Activated CD8-positive, alpha-beta T cell treated with anti-CD3 and anti-CD28 coated beads for 36 hours (primary cell): ENCODE measurements at places on chromosomes 13 and 19.

DNA sequence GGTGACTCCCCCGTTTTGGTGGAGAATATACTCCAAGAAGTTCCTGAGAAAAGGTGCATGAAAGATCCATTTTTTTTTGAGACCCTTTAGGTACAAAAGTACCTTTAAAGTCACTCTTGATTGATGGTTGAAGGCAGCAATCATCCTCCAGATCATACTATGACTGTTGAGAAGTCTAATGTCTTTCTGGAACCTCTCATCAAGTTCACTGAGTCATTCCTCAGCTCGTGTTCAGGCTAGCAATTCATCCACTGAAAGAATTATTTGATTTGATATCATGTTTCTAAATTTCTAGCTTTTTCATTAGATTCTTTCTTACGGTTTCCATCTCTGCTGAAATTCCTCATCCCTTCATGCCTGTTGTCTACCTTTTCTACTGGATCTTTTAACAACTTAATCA, 65.1 kb upstream of the GJB6 start:
- peaks cover 18% of the 10 kb centered on the region for H3K27me3 ChIP-seq
- H3K4me3 ChIP-seq: no peak overlapping the region
- H3K36me3 ChIP-seq: no peaks in the 10 kb centered on the region
- H3K4me1 ChIP-seq: no peaks in the 10 kb centered on the region
- DNase-seq: no peak
- no peak overlapping the region for H3K27ac ChIP-seq

DNA sequence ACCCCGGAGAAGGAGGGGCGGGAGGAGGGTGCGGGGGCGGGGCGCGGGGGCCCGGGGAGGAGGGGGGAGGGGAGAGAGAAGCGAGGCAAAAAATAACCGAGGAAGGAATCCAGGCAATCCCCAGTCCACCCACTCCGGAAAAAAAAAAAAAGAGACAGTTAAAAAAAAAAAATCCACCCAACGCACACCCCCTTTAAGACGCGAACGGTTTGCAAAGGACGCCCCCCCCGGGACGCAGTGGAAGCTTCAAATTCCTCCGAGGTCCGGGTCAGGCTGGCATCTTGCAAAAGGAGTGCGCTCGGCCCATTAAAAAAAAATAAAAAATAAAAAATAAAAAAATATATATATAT, at the start of gene CACNA1A:
CACNA1A (minus strand) TSS at position 9 of the 350 bp plus-strand sequence. CDS start 255 bp downstream, outside the sequence.
- H3K27ac ChIP-seq: no peak within 1 kb of the TSS
- peaks cover 56% of the 10 kb centered on the region for H3K27me3 ChIP-seq
- H3K4me1 ChIP-seq: peaks cover 2% of the 10 kb centered on the region
- no peaks in the 10 kb centered on the region for H3K36me3 ChIP-seq

- H3K4me1 ChIP-seq: peaks cover 18% of the 10 kb centered on the region
- no peak within 1 kb of the TSS for H3K27ac ChIP-seq
- H3K4me3 ChIP-seq: no peak within 1 kb of the TSS
These were observed at the start of gene CYP4F12 for GRCh38 chr19:15672580-15673175. CYP4F12 (plus strand) TSS chr19:15673087; CDS start chr19:15673530, 443 bp downstream.

- no peak overlapping the region for H3K27ac ChIP-seq
- no peak for DNase-seq
- no peak overlapping the region for H3K4me3 ChIP-seq
- H3K36me3 ChIP-seq: no peaks in the 10 kb centered on the region
- H3K27me3 ChIP-seq: peaks cover 41% of the 10 kb centered on the region
These were observed 37.9 kb upstream of the SEMA6B start for GRCh38 chr19:4597278-4597974.
